ENCODE measurements at places on chromosomes 5 and 9. TPM values are rescaled to one million over a fixed set of nuclear protein-coding genes. Genes with fewer than 3 reads are reported as not detected.
A peak's percentile ranks its signal among the peaks of the same experiment; 100 is the strongest.

DNA sequence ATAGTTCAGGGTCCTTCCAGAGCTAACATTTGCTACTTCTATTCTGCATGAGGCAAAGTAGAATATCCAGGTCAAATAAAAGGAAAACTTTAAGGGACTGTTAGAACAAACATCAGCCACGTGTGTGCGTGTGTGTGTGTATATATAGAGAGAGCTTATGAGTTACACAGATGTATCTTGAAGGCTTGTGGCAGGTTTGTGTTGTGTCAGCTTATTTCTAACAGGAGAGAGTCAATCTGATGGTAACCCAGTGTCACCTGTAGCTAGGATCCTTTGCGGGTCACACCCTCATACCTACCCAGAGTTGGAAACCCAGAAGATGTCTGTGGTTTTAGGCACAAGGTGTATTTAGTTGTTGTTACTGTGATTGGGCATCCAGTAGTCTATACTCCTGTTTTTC lies 12.7 kb downstream of the POLR1E start:
- DNase-seq: no peak

DNA sequence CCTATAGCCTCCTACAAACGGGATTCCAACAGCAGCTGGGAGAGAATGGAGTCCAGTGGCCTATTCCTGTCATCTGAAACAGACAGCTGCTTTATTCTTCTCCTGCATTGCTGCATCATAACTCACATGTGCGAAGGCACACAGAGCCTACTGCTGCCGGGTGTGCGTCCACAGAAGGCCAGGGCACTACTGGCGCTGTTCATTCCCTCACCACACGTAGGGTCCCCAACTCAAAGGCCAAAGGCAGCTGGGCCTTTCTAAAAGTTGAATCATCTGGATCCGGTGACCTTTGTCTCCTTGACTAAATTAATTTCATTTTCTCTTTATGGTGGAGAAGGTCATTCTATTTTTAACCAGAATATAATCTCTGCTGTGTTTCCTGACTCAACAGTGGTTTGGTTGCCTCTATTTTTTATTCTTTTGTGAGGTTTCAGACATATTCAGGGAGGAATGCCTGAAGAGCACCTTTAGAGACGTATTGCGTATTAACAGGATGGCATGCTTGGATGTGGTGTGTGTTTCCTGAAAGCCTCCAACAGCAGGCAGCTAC lies 10.8 kb upstream of the SPATA24 start:
- DNase-seq: no peak

DNA sequence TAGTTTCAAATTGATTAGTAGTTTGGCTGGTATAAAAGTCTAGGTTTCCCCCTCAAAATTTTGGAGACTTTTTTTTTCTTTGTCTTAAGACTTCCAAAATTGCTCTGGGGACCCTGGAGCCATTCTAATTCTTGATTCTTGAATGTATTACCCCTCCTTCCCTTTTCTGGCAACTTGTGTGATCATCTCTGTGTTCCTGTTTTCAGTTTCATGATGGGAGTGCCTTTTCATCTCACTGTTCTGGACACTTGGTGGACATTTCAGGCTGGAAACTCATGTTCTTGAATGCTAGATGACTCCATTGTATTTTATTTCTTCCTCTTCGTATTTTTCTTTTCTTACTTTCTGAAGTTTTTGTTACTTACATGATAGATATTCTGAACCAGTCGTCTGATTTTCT lies 57.3 kb upstream of the LRRC70 start:
- no peak for DNase-seq

DNA sequence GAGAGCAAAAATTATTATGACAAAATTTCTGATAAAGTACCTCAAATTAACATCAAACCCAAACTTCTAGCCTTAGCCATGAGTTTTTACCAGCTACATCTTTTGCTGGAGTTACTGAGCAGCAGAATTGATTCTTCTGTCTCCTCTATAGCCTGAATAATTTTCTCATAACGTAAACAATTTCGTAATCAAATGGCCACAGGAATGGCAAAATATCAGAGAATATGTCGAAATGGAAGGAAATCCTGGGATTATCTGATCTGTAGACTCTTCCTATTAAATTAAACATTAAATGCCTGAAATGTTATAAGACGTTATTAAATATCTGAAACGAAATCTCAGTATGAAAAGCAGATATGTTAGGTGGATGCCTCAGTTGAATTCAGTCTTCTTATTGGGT lies 41.1 kb downstream of the LURAP1L start:
- no peak for DNase-seq

DNA sequence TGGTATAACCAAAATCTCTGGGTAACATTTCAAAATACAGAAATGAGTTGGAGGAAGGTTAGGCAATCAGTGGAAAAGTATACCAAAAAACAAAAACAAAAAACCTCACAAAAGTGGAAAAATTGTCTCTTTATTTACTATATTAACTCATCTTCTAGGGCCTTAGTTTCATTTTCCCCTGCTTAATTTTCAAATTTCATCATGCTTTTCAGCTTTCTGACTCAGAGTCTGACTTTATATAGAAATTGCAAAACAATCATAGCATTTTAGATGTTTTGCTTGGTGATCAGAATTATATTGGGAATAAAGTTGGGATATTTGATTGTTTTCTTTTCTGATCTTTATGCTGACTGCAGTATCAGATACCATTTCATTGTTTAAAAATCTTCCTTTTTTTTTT lies 257.0 kb upstream of the PRR16 start:
- no peak for DNase-seq

DNA sequence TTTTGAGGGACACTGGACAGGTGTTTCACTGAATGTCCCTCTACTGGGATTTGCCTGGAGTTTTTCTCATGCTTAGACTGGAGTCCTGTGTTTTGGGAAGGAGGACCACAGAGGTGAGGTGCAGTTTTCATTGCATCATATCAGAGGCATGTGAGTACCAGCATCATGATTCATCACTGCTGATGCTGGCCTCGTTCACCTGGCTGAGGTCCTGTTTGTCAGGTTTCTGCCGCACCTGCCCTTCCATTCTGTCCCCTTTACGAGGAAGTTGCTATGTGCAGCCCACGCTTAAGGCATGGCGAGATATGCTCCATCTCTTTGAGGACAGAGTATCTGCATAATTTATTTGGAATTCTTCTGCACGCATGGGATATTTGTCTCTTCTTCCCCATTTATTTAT lies 162.1 kb downstream of the TENT4A start:
- peak; percentile 49 for DNase-seq

GRCh38 chr5:98308960-98309359 lies 464.5 kb upstream of the RGMB start:
- DNase-seq: no peak

DNA sequence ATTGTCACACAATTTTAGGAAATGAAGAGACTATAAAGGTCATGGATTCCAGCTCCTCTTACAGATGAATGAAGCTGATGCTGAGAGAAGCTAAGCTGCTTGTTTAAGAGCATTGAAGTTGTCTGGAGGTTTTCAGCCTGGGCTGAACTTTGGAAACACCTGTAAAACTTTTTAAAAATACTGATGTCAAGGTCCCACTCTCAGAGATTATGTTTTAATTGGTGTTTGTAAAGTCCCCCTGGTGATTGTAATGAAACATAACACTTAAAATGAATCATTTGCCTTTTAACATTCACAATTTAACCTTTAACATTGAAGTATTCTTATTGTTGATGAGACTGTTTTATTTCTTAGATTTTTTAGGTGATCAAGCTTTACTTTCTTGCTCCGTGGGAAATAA lies 16.4 kb downstream of the RAD23B start:
- no peak for DNase-seq

- no peak for DNase-seq
These were observed 87.5 kb downstream of the FANCC start for GRCh38 chr9:95230046-95230445.

The PTGR1 gene
- polyA plus RNA-seq: 60.8 TPM

The PCDHGA9 gene
- polyA plus RNA-seq: not detected

The ITGA2 gene
- 3.7 TPM for polyA plus RNA-seq

All from stomach (tissue), 19 donors.